NCI-H69 (cell line): ENCODE measurements at places on chromosomes 6 and 20.

- no peak for DNase-seq
Measured at GRCh38 chr6:2616811-2617210, 133.9 kb downstream of the MYLK4 start.

DNA sequence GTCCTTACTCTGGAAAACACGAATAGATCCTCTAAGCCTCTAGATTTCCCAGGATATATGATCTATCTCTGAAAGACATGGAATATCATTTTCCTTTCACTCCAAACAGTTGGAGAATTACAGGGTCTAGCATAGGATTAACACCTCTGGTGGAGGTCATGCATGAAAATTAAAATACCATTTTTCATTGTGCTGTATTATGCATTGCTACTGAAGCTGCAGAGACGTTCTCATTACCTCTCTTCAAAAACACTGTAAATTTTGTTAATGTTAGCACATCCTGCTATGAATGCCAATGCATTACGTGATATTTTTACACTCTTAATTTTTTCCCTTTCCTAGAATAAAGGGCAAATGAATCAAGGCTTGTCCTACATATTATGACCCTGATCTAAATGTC lies 558.6 kb downstream of the TBC1D32 start:
- no peak for DNase-seq

- peak; percentile 83 for DNase-seq
Measured at GRCh38 chr6:141552463-141552862, 580.3 kb upstream of the GJE1 start.

DNA sequence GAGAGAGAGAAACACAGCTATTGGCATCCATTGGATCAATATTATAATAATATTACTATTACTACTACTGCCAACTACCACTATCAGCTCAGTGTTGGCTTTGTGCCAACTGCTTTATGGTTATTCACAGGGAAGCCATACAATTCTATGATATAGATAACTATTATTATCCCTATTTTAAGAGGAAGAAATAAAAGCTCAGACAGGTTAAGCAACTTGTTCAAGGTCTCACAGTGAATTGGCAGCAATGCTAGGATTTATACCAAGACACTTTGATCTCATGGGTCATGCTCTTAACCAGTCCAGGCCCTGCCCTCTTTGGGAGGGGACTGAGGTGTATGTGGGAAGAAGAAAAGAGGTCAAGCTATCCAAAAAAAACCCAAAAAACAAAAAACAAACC lies 82.0 kb upstream of the TRAF3IP2 start:
- DNase-seq: peak; percentile 27

- DNase-seq: no peak
Measured at GRCh38 chr6:10550764-10551163, 29.6 kb downstream of the GCNT2 start.

DNA sequence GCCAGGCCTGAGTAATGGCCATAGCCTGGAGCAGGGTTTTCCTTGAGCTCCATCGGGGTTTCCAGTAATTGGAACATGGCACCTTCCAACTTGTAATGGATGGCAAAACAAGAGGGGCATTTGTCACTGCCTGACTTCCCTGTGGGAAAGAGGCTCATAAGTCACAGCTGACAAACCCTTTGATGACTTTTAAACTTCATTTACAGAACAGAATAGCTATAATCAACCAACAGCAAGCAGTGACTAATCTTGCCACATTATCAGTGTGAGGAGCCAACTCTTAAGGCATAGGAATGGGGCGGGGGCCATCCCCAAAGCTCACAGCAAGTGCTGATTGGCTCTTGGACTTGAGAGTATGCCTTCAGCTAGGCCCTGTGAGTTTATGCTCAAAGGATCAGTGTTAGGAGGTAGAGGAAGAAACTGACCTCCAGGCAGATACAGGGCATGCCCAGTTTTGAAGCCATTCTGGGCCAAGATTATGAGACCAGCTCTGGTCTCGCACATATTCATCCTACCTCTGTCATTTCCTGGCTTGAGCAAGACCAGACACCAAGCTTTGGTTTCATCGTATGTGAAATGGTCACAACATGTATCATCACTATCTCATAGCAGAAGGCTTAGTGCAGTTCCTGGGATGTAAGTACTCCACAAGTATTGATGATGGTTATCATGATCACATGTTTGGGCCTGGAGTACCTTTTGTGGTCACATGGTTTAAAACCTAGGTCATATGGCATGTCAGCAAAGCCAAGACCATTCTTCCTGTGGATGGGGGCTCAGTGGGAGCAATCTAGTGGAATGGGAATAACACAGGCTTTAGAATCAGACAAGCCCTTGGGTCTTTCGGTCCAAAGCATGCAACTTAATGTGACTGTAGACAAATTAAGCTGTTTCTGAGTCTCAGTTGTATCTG lies 49.2 kb downstream of the EIF2S2 start:
- no peak for DNase-seq

DNA sequence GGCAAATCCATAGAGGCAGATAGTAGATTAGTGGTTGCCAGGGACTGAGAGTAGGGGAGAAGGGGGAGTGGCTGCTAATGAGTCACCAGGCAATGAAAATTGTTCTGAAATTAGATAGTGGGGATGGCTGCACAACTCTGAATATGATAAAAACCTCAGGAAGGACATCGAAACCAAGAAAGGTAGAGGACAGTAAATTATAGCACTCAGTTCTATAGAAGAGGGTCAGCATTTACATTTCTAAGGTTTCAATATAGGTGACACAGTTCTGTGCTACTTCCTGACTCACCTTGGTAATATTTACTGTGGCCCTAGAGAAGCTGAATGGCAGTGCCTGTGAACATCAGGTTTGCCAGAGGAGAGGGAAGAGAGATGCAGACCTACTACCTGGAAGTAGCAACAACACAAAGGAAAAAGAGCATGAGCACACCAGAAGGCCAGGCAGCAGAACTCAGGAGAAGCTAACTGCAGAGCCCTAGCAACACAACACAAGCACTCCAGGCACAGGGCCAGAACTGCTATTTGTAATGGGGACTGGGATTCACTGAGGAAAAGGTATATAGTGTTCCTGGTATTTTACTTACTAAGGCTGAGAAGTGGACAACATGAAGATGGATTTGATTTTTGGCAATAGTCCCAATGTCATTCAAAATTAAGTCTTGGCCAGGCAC lies 75.9 kb downstream of the PLCG1 start:
- DNase-seq: peak; percentile 63

- no peak for DNase-seq
Measured at GRCh38 chr6:116451916-116452315, 9.3 kb upstream of the CALHM6 start.

- DNase-seq: no peak
Measured at GRCh38 chr20:61500791-61501321, 248.8 kb downstream of the CDH4 start.

DNA sequence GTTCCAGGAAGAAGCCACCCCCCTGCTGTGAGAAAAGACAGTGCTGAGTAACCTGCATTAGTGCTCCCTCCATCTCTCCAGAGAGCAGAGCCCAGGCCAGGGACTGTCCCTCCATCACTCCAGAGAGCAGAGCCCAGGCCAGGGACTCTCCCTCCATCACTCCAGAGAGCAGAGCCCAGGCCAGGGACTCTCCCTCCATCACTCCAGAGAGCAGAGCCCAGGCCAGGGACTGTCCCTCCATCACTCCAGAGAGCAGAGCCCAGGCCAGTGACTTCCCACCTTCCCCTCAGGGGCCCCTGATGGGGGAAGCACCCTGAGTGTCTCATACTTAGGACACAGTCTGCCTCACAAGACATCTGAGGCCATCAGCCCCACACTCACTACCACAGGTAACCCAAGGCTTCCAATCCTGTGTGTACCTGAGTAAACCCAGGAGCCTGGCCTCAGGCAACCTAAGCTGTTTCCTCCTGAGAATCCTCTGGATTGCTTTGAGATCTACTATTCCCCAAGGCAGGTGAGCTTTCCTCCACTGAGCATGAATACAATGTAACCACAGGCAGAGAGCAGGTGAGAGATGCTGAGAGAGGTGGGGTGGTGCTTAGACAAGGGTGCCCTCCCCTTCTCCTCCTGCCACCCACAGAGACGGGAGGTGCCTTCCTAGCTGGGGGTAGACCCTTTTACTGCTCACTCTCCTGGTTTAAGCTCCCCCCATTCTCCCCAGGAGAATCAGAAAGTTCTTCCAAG lies 4.9 kb downstream of the TBXT start:
- DNase-seq: no peak

DNA sequence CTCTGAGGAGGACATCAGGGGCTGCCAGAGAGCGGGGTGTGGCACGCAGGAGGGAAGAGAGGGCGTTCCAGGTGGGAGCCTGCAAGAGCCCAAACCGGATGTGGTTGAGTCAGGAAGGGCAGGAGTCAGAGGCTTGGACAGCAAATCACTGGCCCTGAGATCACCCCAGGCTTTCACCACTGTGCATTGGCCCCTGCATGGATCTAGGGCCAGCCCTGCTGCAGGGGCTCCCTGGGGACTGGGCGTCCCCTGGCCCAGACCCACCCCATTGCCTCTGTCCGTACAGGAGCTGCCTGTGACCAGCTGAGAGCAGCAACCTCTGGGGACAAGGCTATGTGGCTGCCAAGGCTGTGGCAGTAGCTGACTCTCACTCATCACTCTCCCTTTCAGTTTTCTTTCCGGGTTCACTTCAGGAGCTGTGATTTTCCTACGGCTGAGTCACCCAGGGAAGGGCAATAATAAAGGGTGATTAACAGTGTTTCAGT lies 33.9 kb downstream of the KCNK17 start:
- DNase-seq: no peak

GRCh38 chr6:115001731-115002350 lies 659.0 kb upstream of the HS3ST5 start:
- no peak for DNase-seq

- peak; percentile 63 for DNase-seq
Measured at GRCh38 chr6:161971043-161971442, 697.2 kb upstream of the AGPAT4 start.

GRCh38 chr6:158805698-158806377 lies 13.3 kb downstream of the EZR start:
- DNase-seq: no peak

- DNase-seq: peak; percentile 67
Measured at GRCh38 chr6:70706491-70707123, 38.9 kb downstream of the SMAP1 start.

GRCh38 chr6:143957679-143958274 lies 50.3 kb downstream of the PLAGL1 start:
- DNase-seq: no peak

DNA sequence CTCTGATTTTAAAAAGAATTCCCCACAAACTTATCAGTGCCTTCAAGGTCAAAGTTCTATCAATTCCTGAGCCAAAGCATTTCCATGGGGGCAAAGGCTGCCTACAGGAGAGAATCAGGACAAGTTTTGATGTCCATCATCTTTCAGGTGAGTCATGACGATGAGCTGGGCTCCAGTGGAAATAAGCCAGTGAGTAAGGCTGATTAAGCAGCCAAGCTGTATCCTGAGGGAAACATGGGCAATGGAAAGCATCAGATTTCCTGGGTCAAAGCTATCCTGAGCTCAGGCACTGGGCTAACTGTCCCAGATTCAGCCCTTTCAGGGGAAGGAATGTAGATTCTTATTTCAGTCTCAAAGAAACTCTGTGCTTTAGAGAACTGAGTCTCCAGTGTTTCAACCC lies 377.4 kb downstream of the CD109 start:
- no peak for DNase-seq

GRCh38 chr6:49468042-49468441 lies 4.9 kb downstream of the CENPQ start:
- DNase-seq: no peak

DNA sequence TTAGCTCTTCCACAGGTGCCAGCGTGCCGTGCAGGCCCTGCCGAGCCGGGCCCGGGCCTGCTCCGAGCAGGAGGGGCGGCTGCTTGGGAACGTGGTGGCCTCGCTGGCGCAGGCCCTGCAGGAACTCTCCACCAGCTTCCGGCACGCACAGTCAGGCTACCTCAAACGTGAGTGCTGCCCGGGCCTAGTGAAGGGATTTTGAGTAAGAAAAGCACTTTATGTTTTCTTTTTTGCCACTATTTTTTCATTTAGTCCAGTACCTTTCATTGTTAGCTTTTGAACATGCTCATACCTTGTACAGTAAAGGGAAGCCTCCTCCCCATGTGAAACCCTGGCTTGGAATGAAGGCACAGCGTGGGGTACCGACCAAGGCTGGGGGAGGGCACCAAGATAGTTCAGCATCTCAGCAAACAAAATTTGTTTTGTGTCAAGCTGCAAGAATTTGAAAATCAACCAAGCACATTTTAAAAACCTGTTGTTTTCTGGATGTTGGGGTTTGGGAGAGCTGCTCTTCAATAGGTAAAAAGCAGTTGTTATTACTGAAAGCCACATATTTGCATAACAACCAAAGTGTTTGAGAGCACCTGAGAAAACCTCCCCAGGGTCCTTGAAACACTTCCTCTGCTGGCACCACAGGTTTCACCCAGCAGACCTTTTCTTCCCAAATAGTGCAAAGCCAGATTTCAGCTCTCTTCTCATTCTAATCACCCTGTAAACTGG lies 18.4 kb downstream of the STX16 start:
- no peak for DNase-seq

GRCh38 chr6:158311193-158311592 lies 1.1 kb upstream of the TULP4 start:
- peak; percentile 23 for DNase-seq

- DNase-seq: no peak
Measured at GRCh38 chr6:39243809-39244208, 14.5 kb upstream of the KCNK5 start.

DNA sequence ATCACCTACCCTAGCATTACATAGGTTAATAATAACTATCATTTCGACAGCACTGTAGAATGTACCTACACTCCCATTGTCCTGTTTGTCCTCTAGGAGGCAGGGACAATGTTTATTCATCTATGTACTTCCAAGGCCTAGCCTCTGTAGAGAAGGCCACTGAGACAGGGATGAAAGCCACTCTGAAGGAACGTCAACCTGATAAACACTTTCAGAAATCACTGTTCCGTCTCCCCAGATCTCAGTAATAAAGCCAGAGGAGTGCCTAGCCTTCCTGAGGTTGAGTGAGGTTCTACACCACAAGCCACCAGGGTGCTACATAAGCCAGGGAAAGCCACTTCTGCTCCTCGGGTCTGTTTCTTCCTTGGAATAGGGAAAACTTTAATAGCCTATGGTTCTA lies 44.8 kb downstream of the POPDC3 start:
- DNase-seq: peak; percentile 80

DNA sequence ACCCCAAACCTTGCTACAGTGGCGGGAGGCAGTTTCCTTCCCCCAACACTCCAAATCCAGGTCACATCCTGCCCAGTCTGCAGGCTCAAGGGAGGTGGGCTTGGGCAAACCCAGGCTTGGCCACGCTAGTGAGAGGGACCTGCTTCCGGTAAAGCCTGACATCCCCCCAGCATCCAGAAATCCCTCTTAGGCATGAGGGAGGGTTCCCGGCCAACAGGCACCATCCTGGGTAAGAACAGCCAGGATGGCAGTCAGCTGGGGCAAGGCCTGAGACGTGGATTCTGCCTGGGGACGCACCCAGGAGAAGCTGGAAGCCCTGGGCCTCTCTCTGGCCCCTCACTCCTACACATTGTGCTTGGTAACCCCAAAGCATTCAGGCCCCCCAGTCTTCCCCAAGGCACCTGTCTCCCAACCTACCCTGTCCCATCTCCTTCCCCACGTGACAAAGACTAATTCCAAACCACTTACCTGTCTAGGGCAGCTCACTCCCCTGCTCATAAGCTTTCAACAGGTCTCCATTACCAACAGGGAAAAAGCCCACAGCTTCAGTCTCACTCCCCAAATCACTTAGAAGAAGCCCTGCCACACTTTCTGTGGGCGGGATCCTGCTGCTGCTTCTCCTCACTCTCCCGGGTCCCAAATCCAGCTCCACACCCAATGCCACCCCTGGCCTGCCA lies 2.1 kb downstream of the C20orf144 start:
- DNase-seq: peak; percentile 57
